ENCODE measurements at places on chromosomes 6 and 20. TPM values are rescaled to one million over a fixed set of nuclear protein-coding genes. Genes with fewer than 3 reads are reported as not detected.

The MLN gene
- total RNA-seq = not detected

DNA sequence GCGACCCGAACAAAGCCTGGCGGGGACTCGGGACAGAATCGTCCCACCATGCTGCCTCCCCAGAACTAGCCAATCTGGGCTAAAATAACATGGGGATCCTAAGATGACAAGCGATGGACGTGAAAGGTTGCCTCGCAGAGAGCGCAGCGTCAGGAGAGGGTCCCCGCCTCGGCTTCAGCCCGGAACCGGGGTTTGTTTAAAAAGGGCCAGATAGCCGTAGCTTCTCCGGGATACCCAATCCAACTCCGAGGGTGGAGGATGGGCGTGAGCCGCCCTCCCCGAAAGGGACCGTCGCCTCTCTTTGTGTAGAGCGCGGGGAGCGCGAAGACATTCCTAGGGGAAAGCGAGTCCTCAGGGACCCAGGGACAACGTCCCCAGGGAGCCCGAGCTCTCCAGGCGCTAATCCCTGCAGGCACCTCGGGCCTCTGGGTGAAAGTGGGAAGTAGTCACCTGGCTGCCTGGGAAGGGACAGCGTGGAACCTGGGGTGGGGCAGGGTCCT lies 643 bp downstream of the CD24 start:
- H3K36me3 ChIP-seq = peaks cover 29% of the 10 kb centered on the region
- peaks cover 44% of the 10 kb centered on the region for H3K4me1 ChIP-seq
- peak overlapping the region; percentile 94 for H3K27ac ChIP-seq
- H3K27me3 ChIP-seq = no peaks in the 10 kb centered on the region
- peak overlapping the region; percentile 98 for H3K4me3 ChIP-seq
- DNase-seq = peak; percentile 76

The DNAJC5 gene
- 28.5 TPM for total RNA-seq

GRCh38 chr6:100879317-100879716 lies 1.8 kb downstream of the ASCC3 start:
- H3K36me3 ChIP-seq = peaks cover 22% of the 10 kb centered on the region
- H3K27ac ChIP-seq = no peak overlapping the region
- H3K27me3 ChIP-seq = no peaks in the 10 kb centered on the region
- DNase-seq = no peak
- peak overlapping the region; percentile 93 for H3K4me3 ChIP-seq

GRCh38 chr6:16687045-16687444 lies 74.2 kb downstream of the ATXN1 start:
- H3K27me3 ChIP-seq = no peaks in the 10 kb centered on the region
- no peak overlapping the region for H3K4me3 ChIP-seq
- no peak for DNase-seq

The SLC22A2 gene
- total RNA-seq = not detected

DNA sequence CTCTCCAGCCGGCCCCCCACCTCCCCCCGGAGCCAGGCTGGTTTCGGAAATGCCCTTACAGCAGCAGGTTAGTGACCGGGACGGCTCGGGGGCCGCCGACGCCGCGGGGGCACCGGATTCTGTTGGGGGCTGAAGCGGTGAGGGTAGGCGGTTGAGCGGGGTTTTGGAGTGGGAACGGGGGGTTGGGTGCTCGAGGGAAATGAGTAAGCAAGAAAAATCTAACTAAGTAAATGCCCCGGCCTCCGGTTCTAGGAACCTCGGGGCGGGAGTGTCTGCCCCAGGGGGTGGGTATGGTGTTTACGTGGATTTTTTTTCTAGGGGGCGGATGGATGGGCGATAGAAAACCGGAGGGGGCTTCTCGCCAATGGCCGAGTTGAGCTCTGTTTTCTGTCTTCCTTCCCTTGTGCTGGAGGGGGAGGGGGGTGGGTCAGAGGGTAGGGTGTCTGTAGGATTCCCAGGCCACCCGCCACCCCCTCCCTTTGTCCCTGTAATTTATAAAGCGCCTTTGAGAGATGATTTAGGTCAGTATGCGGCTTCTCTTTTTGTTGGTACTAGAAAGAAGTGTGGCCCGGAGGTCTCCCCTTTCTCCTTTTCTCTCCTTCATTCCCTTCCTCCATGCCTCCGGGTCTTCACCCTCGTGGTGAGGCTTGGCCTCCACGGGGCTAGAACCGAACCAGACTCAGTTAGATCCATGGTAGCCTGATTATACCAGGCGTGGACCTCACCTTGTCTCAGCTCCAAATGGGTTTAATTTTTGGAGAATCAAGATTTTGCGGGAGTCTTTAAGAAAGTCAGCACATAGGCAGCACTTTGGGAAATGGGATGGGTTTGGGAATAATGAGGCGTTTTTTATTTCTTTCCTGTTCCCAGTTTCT lies 2.3 kb downstream of the E2F3 start:
- DNase-seq = peak; percentile 72
- no peaks in the 10 kb centered on the region for H3K27me3 ChIP-seq
- H3K36me3 ChIP-seq = peaks cover 27% of the 10 kb centered on the region
- peak overlapping the region; percentile 90 for H3K27ac ChIP-seq
- H3K4me3 ChIP-seq = peak overlapping the region; percentile 83
- peaks cover 34% of the 10 kb centered on the region for H3K4me1 ChIP-seq

DNA sequence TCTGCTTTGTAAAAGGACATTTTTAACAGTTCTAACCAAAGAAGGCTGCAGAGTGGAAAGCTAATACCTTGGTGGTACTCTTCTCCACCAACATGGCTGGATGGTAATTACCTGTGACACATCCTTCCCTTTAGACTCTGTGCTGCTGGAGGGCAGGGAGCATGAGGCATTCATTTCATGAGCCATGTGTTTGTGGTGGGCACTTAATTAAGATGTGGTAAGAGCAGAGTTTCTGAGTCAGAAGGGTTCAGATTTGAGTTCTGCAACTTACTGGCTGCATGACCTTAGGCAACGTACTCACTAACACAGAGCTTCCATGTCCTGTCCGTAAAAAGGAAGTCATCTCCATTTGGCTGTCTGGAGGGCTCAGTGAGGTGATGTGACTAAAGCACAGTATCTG lies 9.1 kb upstream of the ZNF133 start:
- no peaks in the 10 kb centered on the region for H3K36me3 ChIP-seq
- H3K4me1 ChIP-seq = 0 out of 2 replicates have a peak, but pooled peaks cover 2% of the 10 kb centered on the region
- no peaks in the 10 kb centered on the region for H3K27me3 ChIP-seq
- no peak for DNase-seq

GRCh38 chr6:25035512-25036435 lies 100.0 kb upstream of the RIPOR2 start:
- H3K27me3 ChIP-seq = no peaks in the 10 kb centered on the region
- H3K4me3 ChIP-seq = peak overlapping the region; percentile 64
- peak overlapping the region; percentile 77 for H3K27ac ChIP-seq
- H3K36me3 ChIP-seq = peaks cover 26% of the 10 kb centered on the region
- peak; percentile 65 for DNase-seq

All from Karpas-422 (cell line).